Bronchial epithelial cell (primary cell): ENCODE measurements at places on chromosomes 12 and 14. TPM values are rescaled to one million over a fixed set of nuclear protein-coding genes. Genes with fewer than 3 reads are reported as not detected.

The DNAAF2 gene
- 8.3 and 10.8 TPM in 2 replicates for total RNA-seq

The FAM181A gene
- not detected in 2 replicates for total RNA-seq

The FGF6 gene
- not detected in 2 replicates for total RNA-seq

The TMTC1 gene
- total RNA-seq = 4.5 and 9.1 TPM in 2 replicates

The TMBIM6 gene
- total RNA-seq = 570 and 818 TPM in 2 replicates

The RERGL gene
- not detected in 2 replicates for total RNA-seq

The SLC39A2 gene
- total RNA-seq = under 0.01 and 0.26 TPM in 2 replicates

The USP44 gene
- total RNA-seq = 0.13 and 0.26 TPM in 2 replicates

The CEBPE gene
- total RNA-seq = not detected in 2 replicates

The TCP11L2 gene
- total RNA-seq = 31.6 and 43.9 TPM in 2 replicates

The KRT6A gene
- total RNA-seq = 13,929 and 17,192 TPM in 2 replicates

The RPGRIP1 gene
- total RNA-seq = not detected in 2 replicates

The KRT76 gene
- not detected in 2 replicates for total RNA-seq

The POTEG gene
- not detected in 2 replicates for total RNA-seq

The STON2 gene
- 47.4 and 65.5 TPM in 2 replicates for total RNA-seq

The CHMP4A gene
- 48.8 and 69.8 TPM in 2 replicates for total RNA-seq

The TAS2R30 gene
- total RNA-seq = 3.1 and 4.5 TPM in 2 replicates

The KCNMB4 gene
- 0.26 and 0.79 TPM in 2 replicates for total RNA-seq

The KRT79 gene
- under 0.01 and 0.26 TPM in 2 replicates for total RNA-seq

The PDE3A gene
- total RNA-seq = under 0.01 TPM in 1 of 2 replicates, not detected in the other

The NDUFB1 gene
- 60.8 and 151 TPM in 2 replicates for total RNA-seq

The TRPV4 gene
- 0.51 and 0.53 TPM in 2 replicates for total RNA-seq

The PIK3C2G gene
- total RNA-seq = 0.26 and 1.0 TPM in 2 replicates

The SLC11A2 gene
- 42.5 and 42.9 TPM in 2 replicates for total RNA-seq

The GPX2 gene
- total RNA-seq = 1.3 and 5.9 TPM in 2 replicates

The POTEM gene
- total RNA-seq = not detected in 2 replicates

The ANKRD33 gene
- total RNA-seq = not detected in 2 replicates

The RERG gene
- 0.13 and 0.53 TPM in 2 replicates for total RNA-seq

The DENR gene
- 35.3 and 49.7 TPM in 2 replicates for total RNA-seq

The PTMS gene
- total RNA-seq = 17.6 and 35.3 TPM in 2 replicates

The CLMN gene
- 2.2 and 3.9 TPM in 2 replicates for total RNA-seq

The GNB3 gene
- 0.38 and 0.53 TPM in 2 replicates for total RNA-seq

The RAPGEF3 gene
- 0.90 and 3.9 TPM in 2 replicates for total RNA-seq
